ENCODE measurements at places on chromosomes 13 and 19. TPM values are rescaled to one million over a fixed set of nuclear protein-coding genes. Genes with fewer than 3 reads are reported as not detected.

The ZSCAN4 gene
- not detected for total RNA-seq

DNA sequence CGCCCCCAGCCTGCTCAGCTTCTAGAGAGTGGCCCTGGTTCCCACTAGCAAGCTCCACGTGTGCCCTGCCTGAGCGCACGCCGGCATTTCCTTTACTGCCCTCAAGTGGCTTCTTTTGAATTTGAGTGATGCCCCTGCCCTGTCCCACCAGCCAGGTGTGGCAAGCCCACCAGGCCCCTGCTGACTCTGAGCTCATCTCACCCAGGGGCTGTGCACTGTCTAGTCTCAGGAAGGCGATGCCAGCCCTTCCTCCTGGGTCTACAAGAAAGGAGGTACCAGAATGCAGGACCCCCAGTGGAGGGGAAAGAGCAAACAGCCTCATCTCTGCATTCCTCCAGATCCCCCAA is 17.3 kb upstream of the EPHX3 start:
- peaks cover 29% of the 10 kb centered on the region for H3K4me1 ChIP-seq
- DNase-seq: no peak
- H3K36me3 ChIP-seq: peaks cover 4% of the 10 kb centered on the region
- no peaks in the 10 kb centered on the region for H3K27me3 ChIP-seq
- peak overlapping the region; percentile 80 for H3K27ac ChIP-seq

DNA sequence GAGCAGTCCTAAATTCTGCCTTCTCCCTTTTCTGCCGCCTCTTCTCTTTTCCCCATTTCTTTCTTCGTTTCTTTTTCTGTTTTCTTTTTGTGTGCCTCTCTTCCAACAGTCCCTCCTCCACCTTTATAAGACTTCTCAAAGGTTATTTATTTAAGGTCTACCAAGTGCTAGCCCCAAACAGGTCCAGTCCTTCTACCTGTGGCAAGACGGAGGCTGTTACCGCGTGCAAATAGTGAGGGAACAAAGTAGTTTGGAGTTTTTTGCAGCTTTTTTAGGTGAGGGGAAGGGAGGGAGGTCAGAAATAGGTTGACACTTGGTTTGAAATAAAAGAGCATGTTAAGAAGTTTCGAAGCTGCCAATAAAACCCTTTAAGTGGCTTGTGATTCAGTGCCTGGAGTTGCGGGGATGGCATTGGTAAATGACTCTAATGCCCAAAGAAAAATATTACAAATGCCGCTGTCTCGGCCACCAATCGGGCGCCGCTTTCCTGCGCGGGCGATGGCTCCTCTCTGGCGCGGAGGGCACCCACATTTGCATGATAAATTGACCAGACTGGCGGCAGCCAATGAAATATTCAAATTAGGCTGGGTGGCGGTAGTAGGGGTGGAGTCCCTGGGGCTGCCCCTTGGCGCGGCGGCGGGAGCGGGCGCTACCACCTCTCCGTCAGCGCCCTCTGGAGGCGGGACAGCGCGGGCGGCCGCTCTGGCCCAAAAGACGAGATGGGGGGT is 7.5 kb upstream of the TSHZ3 start:
- no peaks in the 10 kb centered on the region for H3K4me1 ChIP-seq
- no peaks in the 10 kb centered on the region for H3K36me3 ChIP-seq
- no peaks in the 10 kb centered on the region for H3K27me3 ChIP-seq
- H3K27ac ChIP-seq: no peak overlapping the region
- no peak for DNase-seq

DNA sequence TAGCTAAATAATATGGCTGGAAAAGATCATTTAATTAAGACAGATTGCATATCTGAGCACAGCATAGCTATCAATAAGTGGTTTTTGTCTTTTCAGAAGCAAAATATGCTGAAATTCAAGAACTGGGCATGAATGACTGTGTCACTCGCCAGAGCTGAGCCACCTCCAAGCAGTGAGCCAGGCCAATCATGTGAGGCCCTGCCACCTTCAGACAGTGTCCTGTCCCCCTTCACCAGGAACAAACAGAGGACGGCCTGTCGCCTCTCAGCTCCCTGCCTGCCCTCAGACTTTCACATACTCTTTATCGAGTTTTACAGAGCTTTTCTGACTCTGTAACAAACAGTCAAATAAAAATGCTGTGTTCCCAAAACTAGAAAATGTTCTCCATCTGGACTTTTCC is 171.0 kb upstream of the TSC22D1 start:
- no peak overlapping the region for H3K27ac ChIP-seq
- no peak for DNase-seq
- no peaks in the 10 kb centered on the region for H3K36me3 ChIP-seq
- H3K27me3 ChIP-seq: no peaks in the 10 kb centered on the region
- no peaks in the 10 kb centered on the region for H3K4me1 ChIP-seq

- no peak for DNase-seq
- peaks cover 1% of the 10 kb centered on the region for H3K4me1 ChIP-seq
- no peak overlapping the region for H3K27ac ChIP-seq
These were observed 145.9 kb downstream of the NUFIP1 start for GRCh38 chr13:44843403-44843802.

DNA sequence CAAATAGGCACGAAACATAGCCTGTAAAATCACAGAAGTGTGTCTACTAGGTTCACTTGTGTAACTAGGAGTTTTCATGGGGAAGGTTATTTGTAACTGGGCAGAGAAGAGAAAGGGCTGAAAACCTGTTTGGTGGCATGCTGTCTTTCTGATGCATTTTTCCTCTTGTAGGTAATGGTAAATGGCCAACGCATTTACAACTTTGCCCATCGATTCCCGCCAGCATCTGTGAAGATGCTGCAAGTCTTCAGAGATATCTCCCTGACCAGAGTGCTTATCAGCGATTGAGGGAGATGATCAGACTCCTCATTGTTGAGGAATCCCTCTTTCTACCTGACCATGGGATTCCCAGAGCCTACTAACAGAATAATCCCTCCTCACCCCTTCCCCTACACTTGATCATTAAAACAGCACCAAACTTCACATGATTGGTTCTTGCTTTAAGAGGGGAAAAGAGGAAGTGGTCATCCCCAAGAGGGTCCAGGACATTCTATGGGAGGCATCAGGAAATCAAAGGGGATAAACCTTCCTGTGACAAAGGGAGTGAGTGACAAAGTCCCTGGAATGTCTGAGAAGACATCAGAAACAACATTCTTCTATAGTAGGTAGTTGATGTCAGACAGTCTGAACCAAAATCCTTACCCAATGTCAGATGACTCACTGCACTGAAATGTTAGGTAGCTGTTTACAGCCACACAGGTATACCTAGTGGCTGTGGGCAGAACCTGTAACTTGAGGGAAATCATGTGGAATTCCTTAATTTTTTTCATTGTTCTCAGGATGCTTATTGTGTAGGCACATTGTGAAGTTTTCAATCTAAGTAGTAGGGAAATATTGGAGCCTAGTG is 5.0 kb downstream of the LGALS14 start:
- no peak overlapping the region for H3K27ac ChIP-seq
- no peaks in the 10 kb centered on the region for H3K4me1 ChIP-seq
- no peaks in the 10 kb centered on the region for H3K36me3 ChIP-seq

- no peaks in the 10 kb centered on the region for H3K4me1 ChIP-seq
- no peak overlapping the region for H3K27ac ChIP-seq
- peaks cover 7% of the 10 kb centered on the region for H3K27me3 ChIP-seq
- H3K36me3 ChIP-seq: no peaks in the 10 kb centered on the region
These were observed 2.5 kb downstream of the PRTN3 start for GRCh38 chr19:843180-843835.

Measured in prostate gland (tissue), 2 donors.